Activated CD4-positive, alpha-beta T cell treated with anti-CD3 and anti-CD28 coated beads, Interleukin-2, amount 50 U/mL, for 4 hours (primary cell): ENCODE measurements at places on chromosomes 4 and X.

DNA sequence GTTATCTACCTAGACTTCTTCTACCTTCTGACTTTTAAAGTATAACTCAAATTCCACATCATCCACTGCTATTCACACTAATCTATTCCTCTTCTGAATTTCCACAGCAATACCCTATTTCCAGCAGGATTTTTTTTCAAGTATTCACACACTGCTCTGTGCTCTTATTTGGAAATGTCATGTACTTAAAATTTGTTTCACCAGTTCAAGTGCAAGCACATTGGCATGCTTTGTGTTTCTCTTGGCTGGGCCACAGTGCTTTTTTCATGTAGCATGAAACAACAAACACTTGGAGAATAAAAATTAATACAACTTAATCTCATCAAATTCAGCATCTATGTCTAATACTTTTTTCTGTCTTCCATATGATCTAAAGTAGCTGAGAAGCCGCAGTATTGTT lies 161.8 kb upstream of the PCDH18 start:
- no peak for DNase-seq

GRCh38 chr4:11512871-11513270 lies 84.2 kb upstream of the HS3ST1 start:
- no peak for DNase-seq

DNA sequence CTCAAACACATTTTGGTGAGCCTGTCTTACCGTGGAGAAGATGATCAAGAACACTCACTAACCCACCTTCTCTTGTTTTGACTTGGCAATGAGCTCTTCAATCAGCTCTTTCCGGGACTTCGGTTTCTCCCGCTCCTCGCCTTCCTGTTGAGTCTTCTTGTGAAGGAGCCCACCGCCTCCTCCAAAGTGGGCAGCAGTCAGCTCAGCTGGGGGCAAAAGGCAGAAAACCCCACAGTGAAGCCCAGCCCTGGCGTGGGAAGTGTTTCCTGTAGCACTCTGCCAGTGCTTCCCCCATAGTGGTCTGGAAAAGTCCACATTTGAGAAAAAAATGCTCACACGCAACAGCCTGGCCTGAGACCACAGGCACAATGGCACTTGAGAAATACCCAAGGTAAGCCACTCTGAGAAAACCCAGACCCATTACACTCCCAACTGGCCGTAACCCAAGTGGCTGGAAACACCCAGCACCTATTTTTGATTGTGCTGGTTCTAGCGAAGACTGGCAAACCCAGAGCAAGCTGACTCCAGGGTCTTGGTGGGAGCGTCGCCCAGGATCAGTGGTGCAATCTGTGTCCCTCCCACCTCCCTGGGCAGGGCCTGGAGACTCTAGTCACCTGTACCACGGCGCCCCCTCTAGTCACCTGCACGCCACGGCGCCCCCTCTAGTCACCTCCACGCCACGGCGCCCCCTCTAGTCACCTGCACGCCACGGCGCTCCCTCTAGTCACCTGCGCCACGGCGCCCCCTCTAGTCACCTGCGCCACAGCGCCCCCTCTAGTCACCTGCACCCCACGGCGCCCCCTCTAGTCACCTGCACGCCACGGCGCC lies 8.6 kb downstream of the NOP14 start:
- no peak for DNase-seq

DNA sequence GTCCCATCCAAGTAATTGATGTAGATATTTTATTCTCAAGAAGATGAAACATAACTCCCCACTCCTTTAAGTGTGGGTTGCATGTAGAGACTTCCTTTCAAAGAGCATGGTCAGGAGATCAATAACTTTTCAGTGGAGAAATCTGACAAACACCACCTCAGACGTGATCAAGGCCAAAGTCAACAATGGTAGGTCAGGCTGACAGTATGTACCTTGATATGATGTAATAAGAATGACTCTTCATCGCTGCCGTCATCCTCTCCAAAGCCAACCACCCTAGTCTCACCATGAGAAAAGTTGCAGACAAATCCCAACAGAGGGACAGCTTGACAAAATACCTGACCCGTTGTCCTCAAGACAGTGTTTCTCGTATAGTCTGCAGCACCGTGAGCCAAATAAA lies 67.3 kb upstream of the DHRSX start:
- no peak for DNase-seq

DNA sequence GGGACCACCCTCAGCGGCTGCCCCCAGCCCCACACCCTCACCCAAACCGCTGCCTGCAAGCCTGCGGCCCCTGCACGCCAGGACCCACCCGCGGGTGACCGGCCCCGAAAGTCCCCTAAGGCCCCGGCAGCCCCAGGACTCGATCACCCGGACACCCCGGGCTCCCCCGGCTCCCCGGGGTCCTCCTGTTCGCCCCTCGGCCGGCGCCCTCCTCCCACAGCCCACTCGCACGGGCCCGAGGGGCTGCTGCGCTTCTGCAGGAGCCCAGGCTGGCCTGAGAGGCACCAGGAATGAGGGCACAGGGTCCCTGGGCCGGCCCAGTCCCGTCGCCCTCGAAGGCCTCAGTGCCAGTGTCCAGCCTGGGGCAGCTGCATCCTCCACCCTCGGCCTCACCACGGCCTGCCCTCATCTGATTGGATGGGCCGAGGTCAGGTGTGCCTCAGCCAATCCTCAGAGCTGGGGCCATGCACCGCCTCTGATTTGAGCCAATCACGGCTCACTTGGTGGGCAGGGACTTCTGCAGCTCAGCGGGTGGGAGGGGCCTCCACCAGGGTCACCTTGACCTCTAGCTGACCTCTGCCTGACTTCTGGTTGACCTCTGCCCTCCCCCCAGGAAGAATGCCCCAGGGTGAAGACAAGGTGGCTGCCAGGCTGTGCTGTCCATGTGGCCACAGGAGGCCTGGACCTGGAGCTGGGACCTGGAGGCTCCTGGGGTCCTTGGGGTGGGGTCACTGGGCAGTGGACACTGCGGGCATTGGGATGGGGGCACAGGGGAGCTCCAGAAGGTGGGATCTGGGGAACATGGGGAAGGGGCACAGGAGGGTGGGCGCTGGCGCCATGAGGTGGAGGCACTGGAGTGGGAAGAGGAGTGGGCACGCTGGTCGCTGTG lies 97.6 kb upstream of the NKX1-1 start:
- no peak for DNase-seq

DNA sequence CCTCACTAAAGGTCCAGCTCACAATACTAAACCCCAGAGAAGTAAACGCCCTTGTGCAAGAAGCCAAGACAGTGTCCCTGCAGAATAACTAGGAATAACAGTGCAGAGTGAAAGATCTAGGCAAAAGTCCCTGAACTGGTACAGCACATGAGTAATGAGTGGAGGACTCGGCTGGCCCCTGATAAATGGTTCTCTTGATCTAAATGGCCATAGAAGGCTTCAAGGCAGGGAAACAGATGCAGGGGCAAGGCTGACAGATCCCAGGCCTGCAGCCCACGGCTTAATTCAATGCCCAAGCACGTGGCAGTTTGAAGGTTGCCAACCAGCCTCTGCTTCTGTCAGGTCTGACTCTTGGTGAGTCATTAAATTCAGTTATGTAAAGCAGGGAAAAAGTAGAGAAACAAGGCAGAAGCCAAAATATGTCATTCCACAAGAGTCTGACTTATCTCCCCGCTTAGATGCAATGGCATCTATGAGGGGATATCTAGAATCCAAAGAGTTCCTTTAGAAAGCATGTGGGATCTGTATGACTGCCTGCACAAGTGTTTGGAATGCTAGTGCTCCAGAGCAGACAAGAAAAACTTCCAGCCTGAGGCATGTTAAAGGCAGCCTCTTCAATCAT lies 121.3 kb downstream of the PRDM5 start:
- no peak for DNase-seq

- DNase-seq, result no peak
Measured at GRCh38 chrX:97860226-97860625, 976.5 kb downstream of the RPA4 start.

- DNase-seq, result no peak
Measured at GRCh38 chrX:18654875-18655836, 16.8 kb downstream of the RS1 start.
